Hematopoietic multipotent progenitor cell treated with erythropoietin and hydrocortisone succinate and interleukin-3 and kit ligand, for 8 days (in vitro differentiated cells): ENCODE measurements at places on chromosomes 6 and 20.

DNA sequence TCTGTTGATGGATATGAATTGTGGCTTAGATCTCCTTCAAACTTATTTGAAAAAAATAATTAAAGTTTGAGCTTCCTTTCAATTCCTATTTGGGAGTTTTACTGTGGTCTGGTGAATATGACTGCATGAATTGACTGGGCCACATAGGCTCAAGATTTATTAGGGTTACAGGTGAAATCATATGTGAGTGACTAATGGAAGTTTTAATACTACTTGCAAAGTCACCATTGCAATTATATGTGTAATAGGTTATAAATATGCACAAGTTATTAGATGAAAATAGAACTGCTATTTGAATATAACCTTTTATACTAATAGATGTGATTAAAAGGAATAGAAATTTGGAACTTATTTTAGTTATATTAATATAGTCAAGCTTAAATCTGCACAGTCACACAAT lies 712.1 kb upstream of the MMS22L start:
- no peak for DNase-seq

DNA sequence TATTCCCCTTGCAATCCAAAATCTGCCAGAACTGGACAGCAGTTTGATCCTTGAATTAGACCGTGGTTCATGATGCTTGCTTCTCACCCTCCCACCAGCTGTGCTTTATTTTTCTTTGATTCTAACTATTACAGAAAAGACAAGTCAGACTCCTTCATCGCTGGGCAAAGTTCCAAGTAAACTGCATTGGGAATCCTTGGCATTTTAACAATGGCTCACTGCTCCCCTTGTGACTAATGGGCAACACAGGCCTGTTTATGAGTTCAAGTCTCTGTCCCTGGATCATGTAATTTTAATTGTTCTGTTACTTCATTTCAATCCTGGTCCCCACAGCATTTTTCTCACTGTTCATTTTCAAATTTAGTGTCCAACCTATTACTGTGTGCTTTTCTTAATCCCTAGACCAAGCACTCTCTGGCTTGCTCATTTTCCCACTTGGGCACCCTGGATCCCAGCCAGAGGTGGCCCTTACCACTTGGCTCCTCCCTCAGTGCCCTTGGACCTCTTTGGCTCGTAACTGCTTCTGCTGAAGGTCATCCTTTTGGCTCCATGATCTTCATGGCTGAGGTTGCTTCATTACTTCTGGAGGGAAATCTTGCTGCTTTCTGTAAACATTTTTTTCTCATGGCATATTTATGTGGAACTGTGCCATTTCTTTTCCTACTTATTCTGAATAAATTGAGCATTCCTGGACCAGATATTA lies 32.8 kb downstream of the PSMB9 start:
- no peak for DNase-seq

DNA sequence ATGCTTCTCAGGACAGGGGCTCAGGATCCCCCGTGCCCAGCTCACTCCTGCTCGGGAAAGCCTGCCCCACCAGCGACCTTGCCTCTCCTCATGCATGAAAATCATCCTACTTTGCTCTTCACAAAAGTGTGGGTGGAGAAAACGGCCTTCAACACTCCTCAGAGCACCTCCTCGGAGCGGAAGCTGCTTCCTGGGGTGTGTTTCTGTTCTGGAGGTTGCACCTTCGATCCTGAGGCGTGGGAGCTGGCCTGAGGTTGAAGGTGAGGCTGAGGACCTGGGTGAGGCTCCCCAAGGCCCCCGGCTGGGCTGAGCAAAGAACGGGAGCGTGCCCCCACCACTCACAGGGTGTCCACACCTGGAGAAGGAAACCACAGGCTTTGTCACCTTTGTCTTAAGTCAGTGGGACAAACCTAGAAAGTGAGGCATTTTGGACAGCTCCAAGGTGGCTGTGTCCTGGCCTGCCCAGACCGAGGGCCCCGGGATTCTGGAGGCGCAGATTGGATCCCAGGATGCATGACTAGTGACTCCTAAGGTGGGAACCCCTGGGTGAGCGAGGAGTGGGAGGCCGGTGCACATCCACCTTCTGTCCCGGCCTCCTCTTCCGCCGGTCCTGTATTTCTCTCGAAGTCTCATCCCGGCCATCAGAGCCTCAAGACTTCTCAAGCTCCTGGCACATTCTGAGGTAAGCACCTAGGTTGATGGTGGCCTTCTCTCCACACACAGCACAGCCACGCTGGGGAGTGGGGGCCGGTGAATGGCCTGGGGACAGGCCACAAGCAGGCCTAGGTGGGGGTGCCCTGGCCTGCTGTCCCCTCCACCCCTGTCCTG lies 104.7 kb downstream of the TMEM242 start:
- no peak for DNase-seq

- DNase-seq = peak; percentile 52
These were observed 3.0 kb downstream of the CFB start for GRCh38 chr6:31948753-31949413.

DNA sequence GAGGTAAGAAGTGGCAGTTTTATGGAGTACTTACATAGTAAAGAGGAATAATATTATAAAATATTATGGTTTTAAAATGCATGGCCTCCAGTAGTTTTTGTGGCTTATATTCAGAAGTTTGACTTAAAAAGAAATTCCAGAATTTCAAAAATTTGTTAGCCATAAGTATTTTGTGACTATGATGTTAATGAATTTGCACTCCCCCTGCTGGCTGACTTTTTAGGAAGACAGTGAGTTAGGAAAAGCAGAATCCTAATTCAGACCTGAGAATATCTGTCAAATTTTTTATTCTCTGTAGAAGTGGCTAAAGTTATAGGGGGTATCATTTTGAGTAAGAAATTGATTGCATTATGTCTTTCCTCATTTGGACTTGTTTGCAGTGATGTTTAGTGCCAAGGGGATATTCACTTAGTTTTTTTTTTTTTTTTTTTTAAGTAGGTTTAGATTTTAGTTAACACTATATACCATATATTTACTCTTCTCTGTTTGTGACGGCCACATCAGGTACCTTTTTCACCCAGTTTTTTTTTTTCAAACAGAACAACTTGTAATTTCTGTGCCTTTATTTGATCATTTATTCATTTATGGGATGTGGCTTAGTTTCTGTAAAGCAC lies 40.8 kb downstream of the ZFAND3 start:
- DNase-seq = peak; percentile 71

GRCh38 chr6:6543181-6543879 lies 45.2 kb upstream of the LY86 start:
- no peak for DNase-seq

DNA sequence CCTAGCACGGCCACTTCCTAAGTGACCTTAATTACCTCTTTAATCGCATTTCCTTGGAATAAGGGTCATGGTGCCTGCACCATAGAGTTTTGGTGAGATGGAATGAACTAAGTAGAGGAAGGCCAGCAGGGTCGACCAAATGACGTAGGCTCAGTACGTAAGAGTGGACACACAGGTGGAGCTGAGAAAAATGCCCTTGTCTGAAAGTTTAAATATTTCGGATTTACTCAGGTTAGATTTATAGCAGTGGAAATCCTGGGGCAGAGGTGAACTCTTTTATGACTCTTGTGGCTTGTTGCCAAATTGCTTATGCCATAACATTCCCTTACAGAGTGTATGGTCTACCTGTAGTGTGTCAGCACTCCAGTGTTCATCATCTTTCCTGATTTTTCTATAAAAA lies 23.6 kb upstream of the BTBD3 start:
- no peak for DNase-seq

DNA sequence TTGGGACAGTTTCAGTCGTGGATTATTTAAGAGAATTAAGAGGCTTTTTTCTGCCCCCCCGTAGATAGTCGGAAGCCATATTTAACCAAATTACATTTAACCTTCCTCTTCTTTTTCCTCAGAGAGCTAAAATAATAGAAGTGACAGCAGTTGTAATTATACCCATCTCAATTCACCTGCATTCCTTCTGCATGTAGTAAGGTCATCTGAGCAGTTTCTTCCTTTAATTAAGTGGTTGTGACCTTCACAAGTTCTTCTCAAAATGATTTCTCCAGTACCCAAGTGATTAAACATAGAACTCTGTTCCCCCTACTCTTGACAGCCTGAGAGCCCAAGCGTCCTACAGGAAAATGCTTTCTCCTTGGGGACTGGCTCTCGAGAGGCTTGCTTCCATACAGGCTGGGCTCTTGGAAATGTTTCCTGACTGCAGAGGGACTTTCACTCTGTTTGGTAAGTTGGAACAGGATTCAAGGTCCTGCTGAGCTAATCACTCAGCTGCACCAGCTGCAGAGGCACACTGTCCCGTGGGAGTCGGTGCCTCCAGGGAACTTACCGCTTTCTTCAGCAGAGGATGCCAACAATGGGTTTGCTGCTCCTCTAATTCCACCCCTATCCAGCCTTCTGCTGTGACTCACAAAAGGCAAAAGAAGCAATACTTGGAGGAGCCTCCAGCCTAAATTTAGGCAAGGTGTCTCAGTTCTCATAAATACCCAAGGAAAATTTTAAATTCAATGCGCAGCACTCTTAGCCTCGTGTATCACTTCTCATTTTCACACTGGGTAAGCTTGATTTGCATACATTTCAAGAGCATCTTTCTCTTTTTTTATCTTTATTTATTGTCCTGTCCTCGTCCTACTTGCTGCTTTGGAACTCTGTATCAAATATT lies 414.9 kb downstream of the KIF16B start:
- DNase-seq = no peak

DNA sequence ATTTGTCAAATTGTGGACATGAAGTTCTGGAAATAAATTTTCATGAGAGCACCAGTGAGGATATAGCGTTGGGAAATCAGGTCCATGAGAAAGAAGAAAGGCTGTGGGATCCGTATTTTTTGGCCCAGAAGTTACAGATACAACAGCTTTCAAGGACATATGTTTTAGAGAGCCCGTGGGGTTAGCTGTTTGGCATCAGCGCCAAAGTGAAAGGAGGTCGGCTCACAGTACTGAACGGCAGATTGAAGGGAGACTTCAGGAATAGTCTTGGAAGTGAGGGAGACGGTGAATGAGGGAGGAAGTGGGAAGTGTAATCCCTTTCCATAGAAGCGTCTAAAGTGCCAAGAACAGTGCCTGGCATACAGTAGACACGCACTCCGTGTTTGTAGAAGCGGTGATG lies 31.8 kb downstream of the ZDHHC14 start:
- no peak for DNase-seq

DNA sequence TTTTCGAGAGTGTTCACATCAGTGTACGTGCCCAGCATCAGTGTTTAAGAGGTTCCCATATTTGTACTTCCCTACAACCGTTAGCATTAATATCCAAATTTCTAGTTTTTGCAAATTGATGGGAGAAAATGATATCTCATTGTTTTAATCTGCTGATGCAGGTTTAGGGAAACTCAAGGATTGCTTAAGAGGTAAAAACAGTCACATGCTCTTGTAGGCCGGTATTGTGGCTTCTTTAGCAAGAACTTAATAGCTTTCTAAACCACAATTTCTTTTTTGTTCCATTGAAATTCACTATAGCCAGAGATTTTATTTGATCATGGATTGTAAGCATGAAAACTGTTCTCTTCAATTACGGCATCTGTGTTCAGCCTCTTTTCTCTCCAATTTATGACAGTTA lies 29.5 kb downstream of the BEND6 start:
- no peak for DNase-seq

- no peak for DNase-seq
These were observed 2.4 kb downstream of the MARCKS start for GRCh38 chr6:113859349-113860180.

DNA sequence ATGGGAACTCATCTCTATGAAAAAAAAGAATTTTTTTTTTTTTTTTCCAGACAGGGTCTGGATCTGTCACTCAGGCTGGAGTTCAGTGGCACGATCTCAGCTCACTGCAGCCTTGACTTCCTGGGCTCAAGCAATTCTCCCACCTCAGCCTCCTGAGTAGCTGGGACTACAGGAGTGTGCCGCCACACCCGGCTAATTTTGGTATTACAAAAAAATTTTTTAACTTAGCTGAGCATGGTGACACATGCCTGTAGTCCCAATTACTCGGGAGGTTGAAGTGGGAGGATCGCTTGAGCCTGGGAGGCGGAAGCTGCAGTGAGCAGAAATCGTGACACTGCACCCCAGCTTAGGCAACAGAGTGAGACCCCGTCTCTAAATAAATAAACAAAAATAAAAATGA lies 7.5 kb downstream of the DEF6 start:
- no peak for DNase-seq

DNA sequence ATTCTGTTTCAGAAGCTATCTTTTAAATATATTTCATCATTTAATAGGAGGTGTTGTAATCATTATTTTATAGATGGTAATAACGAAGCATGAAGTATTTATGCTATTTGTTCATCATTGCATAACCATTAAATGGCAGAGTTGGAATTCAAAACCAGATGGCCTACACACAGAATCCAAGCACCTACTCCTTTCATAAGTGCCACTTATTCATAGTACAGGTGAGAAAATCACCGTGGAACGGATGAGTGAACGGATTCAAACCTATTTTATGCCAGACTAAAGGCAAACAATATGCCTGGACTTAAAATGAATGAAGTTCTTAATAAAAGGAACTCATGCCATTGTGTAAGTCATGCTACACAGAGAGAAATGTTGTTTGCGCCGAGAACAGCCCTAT lies 397.9 kb upstream of the ADGRB3 start:
- no peak for DNase-seq

GRCh38 chr6:84902354-84902928 lies 138.0 kb upstream of the TBX18 start:
- no peak for DNase-seq
